Progenitor cell of endocrine pancreas (in vitro differentiated cells): ENCODE measurements at places on chromosomes 1 and 21. TPM values are rescaled to one million over a fixed set of nuclear protein-coding genes. Genes with fewer than 3 reads are reported as not detected.

GRCh38 chr1:111347026-111347425 is 56.4 kb downstream of the CHIA start:
- DNase-seq: no peak
- no peaks in the 10 kb centered on the region for H3K36me3 ChIP-seq
- peaks cover 10% of the 10 kb centered on the region for H3K4me1 ChIP-seq
- peak overlapping the region; percentile 89 for H3K4me3 ChIP-seq

DNA sequence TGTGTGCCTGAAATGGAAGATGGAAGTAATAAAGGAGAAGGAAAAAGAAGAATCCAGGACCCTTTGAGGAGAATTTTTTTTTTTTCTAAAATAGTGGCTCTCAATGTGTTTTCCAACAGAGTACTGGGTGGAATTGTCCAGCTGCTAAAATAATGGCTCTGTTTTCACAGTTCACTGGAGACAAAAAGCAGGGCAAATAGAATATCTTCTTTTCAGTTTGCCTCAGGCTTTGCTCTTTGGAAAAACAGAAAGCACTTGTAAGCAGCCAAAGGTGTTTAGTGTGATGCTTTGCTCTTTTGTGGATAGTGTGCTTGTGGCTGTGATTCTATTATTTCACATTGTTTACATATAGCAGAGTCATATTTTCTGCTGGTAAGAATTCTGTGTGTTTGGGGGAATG is 77.4 kb upstream of the MROH9 start:
- DNase-seq: no peak
- no peaks in the 10 kb centered on the region for H3K4me1 ChIP-seq
- H3K27ac ChIP-seq: no peak overlapping the region

GRCh38 chr1:82538876-82539275 is 738.1 kb downstream of the ADGRL2 start:
- H3K36me3 ChIP-seq: peaks cover 2% of the 10 kb centered on the region
- DNase-seq: no peak
- no peaks in the 10 kb centered on the region for H3K4me1 ChIP-seq
- no peak overlapping the region for H3K27ac ChIP-seq

The C2CD2 gene
- 24.8 and 26.3 TPM in 2 replicates for total RNA-seq

The TFF2 gene
- total RNA-seq: not detected in 2 replicates

DNA sequence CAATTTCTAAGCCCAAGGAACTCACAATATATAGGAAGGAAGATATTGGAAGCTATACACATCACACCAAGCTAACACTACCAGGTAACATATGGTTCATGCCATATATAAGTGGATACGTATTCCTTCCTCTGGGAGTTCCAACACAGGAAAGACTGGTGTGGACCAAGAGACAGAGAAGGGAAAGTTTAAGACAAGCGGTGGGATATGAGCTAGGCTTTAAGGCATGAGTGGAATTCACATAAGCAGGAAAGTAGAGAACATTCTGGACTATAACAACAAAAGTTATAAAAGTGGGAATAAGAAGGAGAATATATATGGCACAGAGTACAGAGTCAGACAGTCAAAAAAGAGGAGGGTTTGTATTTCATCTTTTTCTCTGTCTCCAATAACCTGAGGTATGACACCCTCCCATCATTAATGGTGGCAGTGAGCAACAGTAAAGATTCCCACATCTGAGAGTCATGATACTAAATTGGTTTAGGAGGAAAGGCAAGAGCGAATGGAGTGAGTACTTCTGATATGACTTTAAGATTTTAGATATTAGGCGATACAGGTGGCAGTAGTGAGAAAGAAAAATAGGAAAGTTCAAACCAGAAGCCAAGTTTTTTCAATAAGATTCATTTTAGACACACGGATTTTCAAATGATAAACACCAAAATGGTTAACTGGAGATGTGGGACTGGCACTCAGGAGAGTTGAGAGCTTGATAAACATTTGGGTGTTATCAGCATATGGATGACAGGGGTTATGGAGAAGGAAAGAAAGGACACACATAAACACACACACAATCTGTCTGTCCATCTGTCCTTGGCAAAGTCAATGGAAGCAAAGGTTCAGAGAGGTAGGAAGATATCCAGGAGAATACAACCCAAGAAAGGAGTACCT is 87.4 kb upstream of the TTC39A start:
- peak overlapping the region; percentile 11 for H3K27ac ChIP-seq
- no peak for DNase-seq
- H3K4me3 ChIP-seq: no peak overlapping the region
- peaks cover 12% of the 10 kb centered on the region for H3K36me3 ChIP-seq
- no peaks in the 10 kb centered on the region for H3K27me3 ChIP-seq

DNA sequence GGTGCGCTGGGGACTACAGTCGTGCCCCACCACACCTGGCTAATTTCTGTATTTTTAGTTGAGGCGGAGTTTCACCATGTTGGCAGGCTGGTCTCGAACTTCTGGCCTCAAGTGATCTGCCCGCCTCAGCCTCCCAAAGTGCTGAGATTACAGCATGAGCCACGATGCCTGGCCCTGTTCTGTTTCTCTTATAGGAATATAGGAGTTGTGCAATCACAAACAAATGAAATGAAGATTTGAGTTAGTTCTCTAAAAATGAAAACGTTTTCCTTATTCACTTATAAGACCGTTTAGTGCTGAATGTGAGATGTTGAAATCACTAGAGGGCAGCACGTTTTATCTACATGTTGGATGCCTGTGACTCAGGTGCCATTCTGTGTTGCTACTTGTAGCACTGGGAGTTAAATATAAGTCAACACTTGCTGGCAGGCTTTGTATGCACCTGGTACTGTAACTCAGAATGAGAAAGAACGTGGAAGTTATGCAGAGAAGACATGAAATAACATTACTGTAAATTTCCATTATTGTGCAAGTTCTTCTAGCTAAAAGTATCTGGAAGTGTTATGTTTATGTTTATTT is 45.8 kb downstream of the MIGA1 start:
- H3K27me3 ChIP-seq: no peaks in the 10 kb centered on the region
- H3K36me3 ChIP-seq: peaks cover 8% of the 10 kb centered on the region
- no peak overlapping the region for H3K27ac ChIP-seq

GRCh38 chr1:66450043-66450514 is 83.9 kb upstream of the SGIP1 start:
- no peaks in the 10 kb centered on the region for H3K36me3 ChIP-seq
- DNase-seq: no peak
- H3K4me3 ChIP-seq: no peak overlapping the region
- H3K27ac ChIP-seq: no peak overlapping the region
- no peaks in the 10 kb centered on the region for H3K4me1 ChIP-seq

The CHRM3 gene
- total RNA-seq: 2.0 and 3.0 TPM in 2 replicates

GRCh38 chr1:217348960-217349664 is 281.8 kb downstream of the GPATCH2 start:
- H3K27ac ChIP-seq: no peak overlapping the region
- H3K4me1 ChIP-seq: peaks cover 15% of the 10 kb centered on the region
- H3K27me3 ChIP-seq: peaks cover 20% of the 10 kb centered on the region
- DNase-seq: no peak
- no peaks in the 10 kb centered on the region for H3K36me3 ChIP-seq

DNA sequence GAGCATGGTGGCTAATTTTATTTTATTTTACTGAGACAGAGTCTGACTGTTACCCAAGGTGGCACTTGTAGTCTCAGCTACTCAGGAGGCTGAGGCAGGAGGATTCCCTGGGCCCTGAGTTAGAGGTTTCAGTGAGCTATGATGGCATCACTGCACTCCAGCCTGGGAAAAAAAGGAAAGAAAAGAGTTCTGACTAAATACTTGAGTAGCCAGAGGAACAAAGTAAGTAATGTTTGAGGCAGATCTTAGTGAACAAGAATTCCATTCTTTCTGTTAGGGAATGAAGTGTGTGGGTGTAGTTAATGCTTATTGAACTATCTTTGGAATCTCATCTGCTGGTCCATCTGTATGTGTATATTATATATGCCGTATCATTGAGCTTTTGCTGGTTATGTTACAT is 13.1 kb upstream of the EVI5 start:
- no peaks in the 10 kb centered on the region for H3K36me3 ChIP-seq
- no peak for DNase-seq
- no peak overlapping the region for H3K4me3 ChIP-seq
- H3K27me3 ChIP-seq: no peaks in the 10 kb centered on the region
- H3K27ac ChIP-seq: no peak overlapping the region

- peaks cover 23% of the 10 kb centered on the region for H3K36me3 ChIP-seq
- H3K27me3 ChIP-seq: no peaks in the 10 kb centered on the region
- no peak overlapping the region for H3K4me3 ChIP-seq
- no peak for DNase-seq
- H3K4me1 ChIP-seq: peaks cover 46% of the 10 kb centered on the region
- H3K27ac ChIP-seq: no peak overlapping the region
Observed at GRCh38 chr21:15005391-15005790, 59.4 kb downstream of the NRIP1 start.

GRCh38 chr21:39094847-39095579 is 88.2 kb downstream of the PSMG1 start:
- no peak for DNase-seq
- H3K27me3 ChIP-seq: peaks cover 3% of the 10 kb centered on the region
- H3K27ac ChIP-seq: no peak overlapping the region
- no peak overlapping the region for H3K4me3 ChIP-seq
- H3K36me3 ChIP-seq: no peaks in the 10 kb centered on the region

DNA sequence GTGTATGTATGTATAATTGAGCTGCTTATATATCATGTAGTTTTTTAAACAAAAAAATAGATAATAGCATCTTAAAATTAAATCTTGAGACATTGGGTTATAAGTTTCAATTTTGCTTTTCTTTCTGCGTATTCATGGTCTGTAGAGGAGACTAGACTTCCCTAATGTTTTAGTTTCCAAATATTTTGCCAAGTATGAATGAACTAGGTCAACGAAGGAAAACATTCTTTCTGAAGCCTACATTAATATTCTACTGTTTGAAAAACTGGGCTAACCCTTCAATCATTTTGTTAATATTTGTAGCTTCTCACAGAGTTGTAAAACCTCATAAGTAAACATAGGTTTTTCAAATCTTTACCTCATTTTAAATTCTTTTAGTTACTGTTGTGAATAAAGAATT is 592.7 kb downstream of the USP25 start:
- H3K4me3 ChIP-seq: no peak overlapping the region
- H3K36me3 ChIP-seq: no peaks in the 10 kb centered on the region
- DNase-seq: no peak
- H3K27me3 ChIP-seq: no peaks in the 10 kb centered on the region
- H3K27ac ChIP-seq: no peak overlapping the region

The PRKAA2 gene
- 8.6 and 8.9 TPM in 2 replicates for total RNA-seq

GRCh38 chr1:224637936-224638335 is 21.8 kb downstream of the CNIH3 start:
- H3K27ac ChIP-seq: no peak overlapping the region
- H3K27me3 ChIP-seq: peaks cover 36% of the 10 kb centered on the region
- H3K36me3 ChIP-seq: no peaks in the 10 kb centered on the region
- peaks cover 17% of the 10 kb centered on the region for H3K4me1 ChIP-seq
- DNase-seq: no peak

GRCh38 chr1:171794085-171794484 is 12.6 kb downstream of the METTL13 start:
- no peak for DNase-seq
- no peak overlapping the region for H3K4me3 ChIP-seq
- H3K27me3 ChIP-seq: no peaks in the 10 kb centered on the region
- H3K4me1 ChIP-seq: no peaks in the 10 kb centered on the region

The CD1B gene
- total RNA-seq: not detected in 2 replicates

The RCSD1 gene
- total RNA-seq: 0.22 and 0.38 TPM in 2 replicates

The CFHR3 gene
- total RNA-seq: 0.31 and 0.55 TPM in 2 replicates

GRCh38 chr1:51283979-51284378 is 46.4 kb downstream of the TTC39A start:
- H3K36me3 ChIP-seq: peaks cover 6% of the 10 kb centered on the region
- no peak overlapping the region for H3K27ac ChIP-seq
- no peaks in the 10 kb centered on the region for H3K27me3 ChIP-seq
- no peak overlapping the region for H3K4me3 ChIP-seq
- DNase-seq: no peak

The ADAMTSL4 gene
- total RNA-seq: 5.5 and 6.9 TPM in 2 replicates

The DNAJC28 gene
- 4.9 and 5.5 TPM in 2 replicates for total RNA-seq

DNA sequence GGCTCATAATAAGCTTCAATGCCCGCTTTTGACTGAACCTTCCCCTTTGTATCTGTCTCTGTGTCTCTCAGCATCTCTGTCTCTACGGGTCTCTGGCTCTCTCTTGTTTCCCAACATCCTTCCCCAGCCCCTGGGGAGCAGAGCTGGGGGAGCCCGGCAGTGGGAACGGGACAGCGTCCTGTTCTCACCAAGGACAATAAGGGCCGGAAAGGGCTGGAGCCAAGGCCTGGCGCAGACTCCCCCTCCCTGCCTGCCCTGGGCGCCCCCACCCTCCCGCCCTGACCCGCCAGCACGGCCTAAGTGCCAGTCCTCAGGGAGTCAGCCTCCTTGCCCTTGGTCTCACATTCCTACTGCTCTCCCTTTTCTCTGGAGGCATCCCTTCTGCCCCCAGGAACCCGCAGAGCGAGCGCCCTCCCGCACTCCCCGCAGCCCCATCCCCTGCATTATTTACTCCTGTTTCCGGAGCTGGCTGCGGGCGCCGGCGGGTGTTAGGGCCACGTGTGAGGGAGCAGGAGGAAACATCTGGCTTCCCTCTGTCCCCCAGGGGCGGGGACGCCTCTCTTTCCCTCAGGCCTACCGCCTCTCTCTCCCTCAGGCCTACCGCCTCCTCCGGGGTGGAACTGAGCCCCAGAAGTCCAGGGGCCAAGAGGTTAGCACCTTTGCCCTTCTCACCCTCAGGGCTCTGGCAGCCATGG is 6.5 kb downstream of the KRTCAP2 start:
- H3K36me3 ChIP-seq: peaks cover 4% of the 10 kb centered on the region
- H3K27me3 ChIP-seq: peaks cover 2% of the 10 kb centered on the region
- no peak for DNase-seq
- H3K27ac ChIP-seq: no peak overlapping the region
- no peak overlapping the region for H3K4me3 ChIP-seq
- peaks cover 3% of the 10 kb centered on the region for H3K4me1 ChIP-seq

DNA sequence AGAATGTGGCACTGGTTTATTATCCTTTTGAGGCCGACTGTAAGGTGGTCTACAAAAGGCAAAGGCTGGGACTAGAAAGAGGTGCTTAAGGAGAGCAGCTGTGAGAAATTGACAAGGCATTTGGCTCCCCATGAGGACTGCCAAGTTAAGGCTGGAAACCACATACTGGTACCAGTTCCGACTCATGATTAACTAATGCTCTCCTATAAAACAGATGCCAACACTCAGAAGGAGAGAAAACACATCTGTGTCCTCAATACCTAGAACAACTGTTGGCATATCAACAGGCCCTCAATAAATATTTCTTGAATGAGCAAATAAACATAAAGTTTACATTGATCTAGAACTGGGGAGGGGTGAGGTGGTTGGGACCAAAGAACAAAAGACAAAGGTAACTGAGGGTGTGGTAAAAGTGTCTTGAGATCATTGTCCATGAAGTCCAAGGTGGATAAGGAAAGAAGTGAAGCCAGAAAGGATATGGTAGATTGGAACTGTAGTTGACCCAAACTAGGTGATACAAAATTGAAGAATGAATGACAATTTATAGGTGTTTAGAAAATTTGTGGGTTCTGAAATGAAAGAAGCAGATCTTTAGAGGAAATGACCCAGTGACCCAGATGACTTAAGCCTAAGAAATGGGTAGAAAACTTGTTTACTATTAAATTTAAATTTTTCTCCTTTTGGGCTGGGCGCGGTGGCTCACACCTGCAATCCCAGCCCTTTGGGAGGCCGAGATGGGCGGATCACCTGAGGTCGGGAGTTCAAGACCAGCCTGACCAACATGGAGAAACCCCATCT is 16.9 kb upstream of the MCL1 start:
- H3K27ac ChIP-seq: no peak overlapping the region
- H3K36me3 ChIP-seq: peaks cover 11% of the 10 kb centered on the region
- H3K4me3 ChIP-seq: no peak overlapping the region
- DNase-seq: no peak
- H3K27me3 ChIP-seq: no peaks in the 10 kb centered on the region

- no peak overlapping the region for H3K4me3 ChIP-seq
- H3K36me3 ChIP-seq: peaks cover 1% of the 10 kb centered on the region
- peak overlapping the region; percentile 62 for H3K27ac ChIP-seq
- H3K27me3 ChIP-seq: no peaks in the 10 kb centered on the region
Observed at GRCh38 chr1:69451196-69451595, 116.5 kb upstream of the LRRC7 start.
